ENCODE measurements at places on chromosomes 3 and 15.

- DNase-seq, result no peak
Measured at GRCh38 chr15:33908406-33908805, 59.9 kb upstream of the CHRM5 start.

DNA sequence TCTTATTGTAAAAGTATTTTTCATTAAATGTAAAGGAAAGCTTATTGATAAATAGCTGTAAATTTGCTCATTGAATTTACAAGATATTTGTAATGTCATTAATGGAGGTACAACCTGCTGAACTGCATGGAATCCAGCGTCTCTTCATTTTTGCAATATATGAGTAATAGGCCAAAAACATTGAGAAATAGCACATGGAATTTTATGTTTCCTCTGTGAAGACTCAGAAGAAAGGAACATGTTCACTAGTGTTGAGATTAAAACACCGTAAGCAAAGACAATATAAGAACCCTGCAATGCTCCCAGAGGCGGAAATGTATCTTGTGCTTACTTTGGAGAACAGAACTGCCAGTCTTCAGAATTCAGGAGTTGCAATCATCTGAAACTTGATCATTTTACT, 167.6 kb downstream of the ALDH1A2 start:
- DNase-seq, result no peak

DNA sequence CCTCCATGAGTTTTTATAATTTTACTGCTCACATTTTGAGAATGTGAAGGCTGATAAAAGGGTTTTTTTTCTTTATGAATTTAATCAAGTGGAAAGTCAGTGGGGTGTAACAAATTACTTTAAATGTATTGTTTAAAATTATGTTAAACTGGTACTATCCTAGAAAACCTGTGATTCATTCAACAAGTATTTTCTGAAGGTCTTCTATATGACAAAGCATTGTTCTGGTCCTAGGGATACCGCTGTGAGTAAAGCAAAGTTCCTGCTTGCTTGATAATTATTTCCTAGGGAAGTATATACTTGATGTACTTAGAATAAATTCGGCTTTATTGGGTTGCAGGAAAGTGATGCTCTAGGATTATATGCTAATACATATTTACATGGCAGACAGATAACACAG, 152.8 kb upstream of the GOLGA6L4 start:
- DNase-seq, result no peak

DNA sequence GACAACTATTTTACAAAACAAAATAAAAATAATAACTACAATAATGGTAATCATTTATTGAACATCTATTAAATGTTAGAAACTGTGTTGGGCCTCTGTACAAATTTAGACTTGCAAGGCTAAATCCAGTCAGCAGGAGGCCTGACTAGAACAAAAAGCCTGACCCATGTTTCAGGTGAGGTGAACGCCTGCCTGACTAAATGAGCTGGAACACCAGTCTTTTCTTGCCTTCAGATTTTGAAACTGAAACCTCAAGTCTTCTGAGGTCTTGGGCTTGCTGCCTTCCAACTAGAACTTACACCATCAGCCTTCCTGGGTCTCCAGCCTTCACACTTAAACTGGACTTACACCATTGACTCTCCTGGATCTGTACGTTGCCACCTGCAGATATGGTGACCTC, 706.9 kb downstream of the TBL1XR1 start:
- DNase-seq, result no peak

- DNase-seq, result no peak
Measured at GRCh38 chr3:5499404-5499803, 311.9 kb downstream of the EDEM1 start.

DNA sequence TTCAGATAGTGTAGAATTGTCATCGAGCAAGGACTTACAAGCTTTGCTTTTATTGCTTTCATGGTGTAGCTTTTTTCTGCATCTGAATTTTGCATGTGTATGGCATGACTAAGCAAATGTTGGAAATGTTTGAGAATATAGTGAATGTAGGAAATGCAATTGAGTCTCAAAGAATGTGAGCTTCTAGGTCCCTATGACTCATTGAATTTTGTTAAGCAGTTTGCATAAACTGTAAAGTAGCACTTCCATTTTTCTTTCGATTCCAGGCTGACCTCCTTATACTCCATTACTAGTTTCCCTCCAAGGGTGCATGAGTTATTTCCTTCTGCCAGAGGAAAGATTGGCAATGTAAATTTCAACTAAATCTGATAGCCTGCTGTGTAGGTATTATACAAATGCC, 619.2 kb downstream of the DIPK2A start:
- no peak for DNase-seq

- no peak for DNase-seq
Measured at GRCh38 chr3:59235634-59236012, 185.8 kb upstream of the CFAP20DC start.

DNA sequence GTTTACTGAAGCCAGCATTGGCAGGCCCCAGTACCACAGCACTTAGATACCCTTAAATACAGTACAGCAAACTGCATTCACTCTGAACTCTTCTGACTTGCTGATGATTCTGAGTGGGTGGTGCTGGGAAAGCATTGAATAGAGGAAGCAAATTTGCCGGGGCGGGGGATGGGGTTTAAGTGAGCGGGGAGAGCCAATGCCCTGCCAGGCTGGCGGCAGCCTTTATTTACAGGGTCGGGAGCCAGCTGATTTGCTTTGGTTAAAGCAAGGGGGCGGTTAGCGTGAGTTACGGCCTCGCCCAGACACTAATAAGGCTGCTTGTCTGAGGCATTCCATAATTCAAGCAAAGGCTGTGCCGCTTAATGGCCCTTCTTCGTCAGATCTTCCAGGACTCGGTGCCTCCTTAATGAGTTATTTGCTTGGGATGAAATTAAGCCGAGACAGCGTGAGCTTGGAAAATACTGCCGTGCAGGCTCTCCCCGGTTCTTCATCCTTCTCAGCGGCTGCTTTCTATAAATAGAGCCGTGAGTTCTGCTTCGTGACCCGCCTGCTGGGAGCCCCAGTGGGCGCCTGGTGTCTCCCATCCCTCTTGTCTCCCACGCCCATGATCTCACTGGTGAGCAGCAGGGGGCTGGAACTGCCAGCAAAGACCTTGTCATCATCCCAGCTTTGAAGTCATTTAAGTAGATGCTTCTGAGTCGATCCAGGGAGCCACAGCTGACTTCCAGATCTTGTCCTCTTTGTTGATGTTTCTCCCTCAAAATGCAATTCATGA, 25.8 kb downstream of the SPSB4 start:
- no peak for DNase-seq

DNA sequence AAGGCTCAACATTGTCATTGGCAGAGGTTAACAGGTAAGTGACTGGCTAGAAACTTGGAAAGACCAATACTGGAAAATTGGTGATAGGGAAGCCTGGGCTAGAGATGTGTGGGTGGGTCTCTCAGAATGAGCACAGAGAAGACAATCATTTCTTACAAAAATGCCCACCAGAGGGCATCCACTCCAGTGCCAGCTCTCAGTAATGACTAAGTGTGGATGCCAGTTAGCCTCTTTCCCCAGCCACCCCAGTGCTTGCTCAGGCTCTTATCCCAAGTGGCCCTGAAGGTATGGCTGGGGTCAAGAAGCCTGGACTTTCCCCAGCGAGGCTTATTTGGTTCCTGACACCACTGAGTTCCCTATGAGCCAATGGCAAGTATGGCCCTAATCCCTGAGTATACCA, 115.9 kb upstream of the ST8SIA2 start:
- DNase-seq, result no peak

- DNase-seq, result no peak
Measured at GRCh38 chr3:49020330-49021212, 1.4 kb upstream of the NDUFAF3 start.

DNA sequence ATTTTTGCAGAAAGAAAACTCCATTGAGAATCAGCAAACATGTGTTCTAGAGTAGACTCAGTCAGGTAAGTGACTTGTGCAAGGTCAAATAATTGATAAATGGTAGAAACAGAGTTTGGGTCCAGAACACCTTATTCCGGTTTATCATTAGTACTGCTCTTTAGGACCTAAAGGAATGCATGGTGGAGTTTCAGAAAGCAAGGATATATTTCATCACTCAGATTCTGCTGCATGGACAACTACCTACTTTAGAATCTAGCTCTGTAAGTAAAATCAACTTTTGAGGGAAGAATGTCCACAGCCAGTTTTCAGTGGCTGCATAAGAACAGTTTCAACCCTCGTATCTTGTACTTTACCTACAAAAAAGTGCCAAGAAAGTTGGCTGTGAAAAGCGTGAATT, 43.6 kb downstream of the TIMP4 start:
- DNase-seq, result no peak

- no peak for DNase-seq
Measured at GRCh38 chr3:175274474-175275218, 415.5 kb downstream of the NAALADL2 start.

- peak; percentile 54 for DNase-seq
Measured at GRCh38 chr15:64943512-64944225, 32.0 kb downstream of the ANKDD1A start.

DNA sequence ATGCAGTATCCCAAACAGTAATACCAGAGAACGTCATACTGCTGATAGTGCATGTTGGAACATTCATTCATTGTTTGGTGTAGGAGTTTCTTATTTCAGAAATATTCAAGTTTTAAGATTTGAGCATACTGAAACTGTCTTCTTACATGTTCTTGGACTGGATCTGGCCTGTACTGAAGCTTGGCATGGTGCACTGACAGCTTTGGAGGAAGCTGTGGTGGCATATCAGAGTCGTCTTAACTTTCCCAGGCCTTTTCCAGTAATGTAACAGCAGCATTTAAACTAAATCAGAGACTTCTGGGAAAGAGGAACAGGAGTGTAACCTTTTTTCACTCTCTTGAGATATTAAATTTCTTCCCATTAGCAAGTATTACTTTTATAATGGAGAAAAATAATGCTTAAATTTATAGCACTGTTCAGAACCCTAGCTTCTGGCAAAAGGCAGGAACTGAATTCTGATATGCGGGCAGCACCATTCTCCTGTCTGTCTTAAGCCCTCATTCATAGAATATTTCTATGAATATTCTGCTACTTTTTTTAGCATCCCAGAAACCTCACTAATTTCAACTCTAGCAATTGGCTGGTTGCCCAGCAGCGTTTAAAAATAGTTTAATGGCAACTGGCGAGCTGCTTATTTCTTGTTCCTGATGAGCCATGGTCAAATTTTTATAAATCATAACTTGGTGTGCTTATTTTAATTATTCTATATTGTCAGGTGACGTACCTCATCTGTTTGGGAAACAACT, 31.1 kb downstream of the DNAJC13 start:
- DNase-seq, result no peak

DNA sequence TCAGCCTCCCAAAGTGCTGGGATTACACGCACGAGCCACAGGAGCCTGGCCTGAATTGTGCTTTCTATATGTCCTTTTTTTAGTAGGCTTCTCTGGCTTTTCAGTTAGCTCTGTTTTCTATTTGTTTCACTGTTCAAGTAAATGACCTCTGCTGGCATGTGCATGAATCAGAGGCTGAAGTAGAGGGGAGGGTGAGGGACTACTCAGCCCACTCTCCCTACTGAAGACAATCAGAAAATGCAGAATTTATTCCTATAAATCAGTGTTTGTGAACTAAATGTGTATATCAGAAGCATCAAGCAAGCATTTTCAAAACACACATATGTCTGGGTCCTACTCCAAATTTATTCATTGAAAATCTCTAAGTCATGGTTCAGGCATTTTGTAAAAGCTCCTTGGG, 45.0 kb downstream of the ZMAT3 start:
- DNase-seq, result no peak

- no peak for DNase-seq
Measured at GRCh38 chr3:50405249-50405648, 45.9 kb upstream of the TMEM115 start.

DNA sequence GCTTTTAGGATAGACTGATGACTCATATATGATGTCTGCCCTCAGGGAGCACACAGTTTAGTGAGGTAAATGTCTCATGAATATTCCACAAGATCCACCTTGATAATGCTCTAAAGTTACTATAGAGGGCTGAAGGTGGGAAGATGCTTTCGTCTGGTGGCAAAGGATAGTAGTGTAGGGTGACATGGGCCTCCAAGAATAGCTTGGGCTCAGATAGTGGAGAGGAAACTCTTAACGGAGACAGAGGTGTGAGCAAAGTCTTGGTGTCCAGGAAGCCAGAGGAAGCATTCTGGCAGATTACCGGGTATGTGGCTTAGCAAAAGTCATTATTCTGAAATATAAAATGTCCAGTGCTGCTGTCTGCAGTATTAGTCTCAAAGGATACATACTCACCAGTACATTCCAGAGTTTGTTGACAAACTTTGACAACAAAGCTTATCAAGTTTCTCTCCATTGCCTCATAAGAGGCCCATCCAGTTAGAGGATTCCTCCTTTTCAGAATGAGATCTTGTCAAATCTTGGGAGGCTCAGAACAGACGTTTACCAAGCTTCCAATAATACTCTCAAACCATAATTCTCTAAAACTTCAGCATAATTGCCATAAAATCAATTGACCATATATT, 316.7 kb downstream of the LPP start:
- DNase-seq, result no peak

DNA sequence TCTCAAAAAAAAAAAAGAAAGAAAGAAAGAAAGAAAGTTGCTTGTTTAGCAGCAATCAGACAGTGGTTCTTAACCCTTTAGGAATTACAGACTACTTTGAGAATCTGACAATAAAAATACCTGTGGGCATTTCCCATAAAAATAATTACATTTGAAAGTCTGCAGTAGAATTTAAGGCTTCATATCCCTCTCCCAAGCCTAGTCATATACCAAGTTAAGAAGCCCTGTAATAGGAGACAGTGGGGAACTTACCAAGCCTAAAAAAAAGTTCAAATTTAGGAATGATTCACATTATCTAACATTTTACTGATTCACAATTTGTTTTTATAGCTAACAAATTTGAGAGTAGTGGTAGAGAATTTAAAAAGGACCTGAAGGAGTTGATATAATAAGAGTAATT, 47.5 kb downstream of the LRRFIP2 start:
- DNase-seq, result no peak

DNA sequence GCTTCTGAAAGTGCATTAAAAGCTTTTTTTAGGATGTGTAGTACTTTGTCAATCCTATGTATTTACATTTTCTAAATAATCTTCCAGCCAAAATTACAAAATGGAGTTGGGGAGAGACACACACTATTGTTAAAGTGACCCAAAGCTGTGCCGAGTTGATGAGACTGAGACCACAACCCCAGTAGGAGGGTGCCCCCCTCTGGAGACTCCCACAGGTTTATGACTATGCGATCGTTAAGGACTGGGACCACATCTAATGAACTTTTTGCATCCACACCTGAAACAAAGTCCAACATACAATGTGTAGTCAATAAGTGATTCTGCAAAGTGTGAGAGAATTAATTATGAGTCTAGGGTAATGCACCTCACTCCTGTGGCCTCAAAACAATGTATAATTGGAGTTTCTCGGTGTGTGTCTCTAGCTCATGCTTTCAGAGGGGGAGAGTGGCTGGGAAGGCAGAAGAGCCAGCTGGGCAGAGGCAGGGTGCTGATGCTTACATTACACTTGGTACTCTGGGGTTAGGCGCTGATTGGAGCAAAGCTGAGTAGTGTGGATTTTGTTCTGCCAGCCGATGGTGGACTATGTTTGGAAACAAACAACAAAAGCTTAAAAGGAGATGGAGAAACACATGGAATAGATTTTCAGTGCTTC, 102.8 kb downstream of the KCNH8 start:
- DNase-seq, result no peak

Data from type B pancreatic cell (in vitro differentiated cells).